A673 (cell line): ENCODE measurements at places on chromosomes 3 and 15.
A peak's percentile ranks its signal among the peaks of the same experiment; 100 is the strongest.

DNA sequence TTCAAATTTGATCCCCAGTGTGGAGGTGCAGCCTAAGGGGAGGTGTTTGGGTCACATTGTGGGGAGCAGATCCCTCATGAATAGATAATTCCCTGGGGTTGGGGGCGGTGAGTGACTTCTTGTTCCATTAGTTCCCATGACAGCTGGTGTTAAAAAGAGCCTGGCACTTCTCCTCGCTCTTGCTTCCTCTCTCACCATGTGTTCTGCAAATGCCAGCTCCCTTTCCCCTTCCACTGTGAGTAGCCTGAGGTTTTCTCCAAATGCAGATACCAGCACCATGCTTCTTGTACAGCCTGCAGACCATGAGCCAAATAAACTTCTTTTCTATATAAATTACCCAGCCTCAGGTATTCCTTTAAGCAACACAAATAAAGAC, 23.1 kb downstream of the RIOX2 start:
- DNase-seq: no peak

DNA sequence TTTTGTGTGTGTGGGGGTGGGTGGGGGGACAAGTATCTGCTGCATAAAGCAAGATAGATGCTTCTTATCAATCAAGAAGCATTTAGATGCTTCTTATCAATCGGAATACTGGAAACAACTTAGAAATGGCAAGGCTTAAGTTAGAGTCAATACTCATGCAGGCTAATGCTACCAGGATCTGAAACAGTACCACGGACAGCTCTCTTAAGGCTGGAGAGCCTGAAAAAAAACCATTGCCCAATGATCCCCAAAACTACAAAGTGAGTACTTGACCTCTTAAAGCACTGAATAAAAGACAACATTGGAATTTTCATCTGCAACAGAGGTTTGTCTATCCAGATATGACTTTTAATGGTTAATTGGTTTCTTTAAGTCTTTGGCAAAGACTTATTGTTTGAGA, 262.3 kb downstream of the GAP43 start:
- DNase-seq: peak; percentile 51

DNA sequence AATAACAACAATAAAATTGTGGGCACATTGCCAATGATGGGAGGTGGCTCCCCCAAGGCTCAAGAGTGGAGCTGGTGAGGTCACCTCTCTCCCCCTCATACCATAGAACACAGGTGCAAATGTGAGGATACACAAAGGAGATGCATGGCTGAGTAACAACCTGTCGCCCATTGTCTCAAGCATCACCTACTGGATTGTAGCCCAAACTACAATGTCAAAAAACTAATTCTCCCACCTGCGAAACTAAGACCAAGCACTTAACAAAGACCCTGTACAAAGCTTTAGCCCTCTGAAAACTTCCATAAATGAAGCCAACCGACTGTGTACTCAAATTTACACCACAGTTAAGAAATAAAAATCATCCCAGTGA, 50.4 kb upstream of the IGSF11 start:
- DNase-seq: no peak

- DNase-seq: no peak
Observed at GRCh38 chr3:149541091-149541491, 66.6 kb downstream of the TM4SF4 start.

- DNase-seq: no peak
Observed at GRCh38 chr3:102757950-102758349, 323.1 kb downstream of the ZPLD1 start.

DNA sequence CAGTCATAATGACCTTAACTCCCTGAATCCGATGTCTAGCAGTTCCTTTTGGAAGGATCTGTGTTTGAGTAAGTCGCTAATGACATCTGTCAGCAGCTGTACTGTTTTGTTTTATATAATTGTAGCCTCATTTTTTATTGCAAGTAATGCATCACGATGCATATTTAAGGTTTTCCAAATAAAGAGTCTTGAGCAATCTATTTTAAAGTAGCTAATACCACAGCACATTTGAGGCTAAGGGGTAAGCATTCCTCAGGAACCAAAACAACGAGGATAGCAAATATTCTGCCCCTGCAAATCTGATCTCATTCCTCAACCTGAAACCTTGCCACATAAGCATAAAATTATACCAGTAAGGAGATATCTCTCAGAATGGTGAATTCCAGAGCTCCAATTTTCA, 98.7 kb downstream of the TBC1D5 start:
- no peak for DNase-seq

DNA sequence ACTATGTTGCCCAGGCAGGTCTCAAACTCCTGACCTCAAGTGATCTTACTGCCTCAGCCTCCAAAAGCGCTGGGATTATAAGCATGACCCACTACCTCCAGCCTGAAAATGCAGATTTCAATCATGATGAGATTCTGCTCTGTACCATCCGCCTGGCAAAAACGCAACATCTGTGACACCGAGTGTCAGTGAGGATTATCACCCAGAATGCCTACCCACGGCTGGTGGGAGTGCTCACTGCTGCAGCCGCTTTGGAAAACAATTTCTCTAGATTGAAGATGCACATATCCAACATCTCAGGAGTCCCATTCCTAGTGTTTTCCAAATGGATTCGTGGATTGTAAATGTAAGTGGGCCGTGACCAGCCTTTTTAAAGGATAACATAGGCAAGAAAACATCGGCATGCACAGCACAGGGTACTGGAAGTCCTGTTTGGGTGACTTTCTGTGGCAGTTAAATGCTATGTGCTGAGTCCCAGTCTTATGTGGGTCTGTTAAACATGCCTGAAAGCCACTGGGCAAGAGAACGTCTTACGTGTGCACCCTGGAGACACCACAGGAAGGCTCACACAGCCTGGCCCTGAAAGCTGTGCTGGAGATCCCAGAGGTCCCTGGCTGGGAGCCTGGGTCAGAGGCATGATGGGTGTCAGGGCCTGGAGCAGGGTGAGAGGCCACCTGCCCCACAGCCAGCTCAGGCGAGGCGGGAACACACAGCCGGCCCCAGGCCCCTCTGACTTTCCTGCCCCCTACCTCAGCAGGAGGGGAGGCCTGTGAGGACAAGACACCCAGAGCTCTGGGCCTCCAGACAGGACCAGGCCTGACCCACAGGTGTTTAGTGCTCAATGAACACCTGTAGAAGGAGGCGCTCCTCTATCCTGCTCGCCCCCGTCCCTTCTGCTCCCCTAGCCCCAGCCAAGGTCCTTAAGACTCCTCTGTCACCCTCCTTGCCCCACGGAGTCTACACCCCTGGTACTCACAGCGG, 918 bp downstream of the PRSS50 start:
- DNase-seq: no peak

DNA sequence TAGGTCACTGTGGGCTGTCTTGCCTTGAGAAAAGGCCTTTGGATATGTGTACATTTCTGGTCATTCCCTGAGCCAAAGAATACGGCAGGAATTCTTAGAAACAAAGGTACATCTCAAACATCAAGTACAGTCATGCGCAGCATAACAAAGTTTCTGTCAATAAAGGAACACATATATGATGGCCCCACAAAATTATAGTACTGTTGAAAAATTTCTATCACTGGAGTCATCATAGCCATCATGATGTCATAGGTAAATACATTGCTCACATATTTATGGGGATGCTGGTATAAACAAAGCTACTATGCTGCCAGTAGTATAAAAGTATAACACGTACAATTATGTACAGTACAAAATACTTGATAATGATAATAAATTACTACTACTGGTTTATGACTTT, 38.9 kb upstream of the NECTIN3 start:
- no peak for DNase-seq

DNA sequence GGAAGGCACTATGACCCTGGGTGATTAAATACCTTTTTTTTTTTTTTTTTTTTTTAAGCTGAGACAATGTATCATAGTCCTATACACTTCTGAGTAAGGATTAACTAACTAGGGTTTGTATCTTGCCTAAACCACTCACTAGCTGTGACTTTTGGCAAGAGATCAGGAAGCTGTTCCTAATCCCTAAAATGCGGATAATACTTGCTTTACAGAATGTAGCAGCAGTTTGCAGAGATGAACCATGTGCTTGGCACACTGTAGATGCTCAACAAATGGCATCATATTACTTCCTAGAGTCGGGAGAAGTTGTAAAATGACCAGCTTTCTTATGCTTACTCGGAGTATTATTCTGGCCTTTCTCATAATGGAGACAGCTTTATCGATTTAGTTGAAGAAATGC, 25.6 kb upstream of the PYGO1 start:
- DNase-seq: peak; percentile 22

DNA sequence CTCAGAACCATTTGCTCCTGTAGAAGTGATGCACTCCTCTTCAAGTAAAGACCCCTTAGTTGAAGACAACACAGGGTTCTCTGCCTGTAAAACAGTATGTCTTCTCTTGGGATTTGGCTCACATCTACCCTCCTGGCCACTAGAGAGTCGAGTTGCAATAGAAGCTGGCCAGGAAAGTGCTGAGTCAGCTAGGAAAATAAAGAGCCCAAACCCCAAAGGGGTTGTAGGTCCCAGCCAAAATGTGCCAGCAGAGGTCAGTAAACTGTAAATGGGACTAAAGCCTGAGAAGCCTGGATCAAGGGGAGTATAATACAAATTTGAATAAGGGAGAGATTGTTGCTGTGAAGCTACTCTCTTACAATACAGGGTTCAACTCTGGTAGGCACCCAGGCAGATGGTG, 37.2 kb upstream of the THBS1 start:
- no peak for DNase-seq

DNA sequence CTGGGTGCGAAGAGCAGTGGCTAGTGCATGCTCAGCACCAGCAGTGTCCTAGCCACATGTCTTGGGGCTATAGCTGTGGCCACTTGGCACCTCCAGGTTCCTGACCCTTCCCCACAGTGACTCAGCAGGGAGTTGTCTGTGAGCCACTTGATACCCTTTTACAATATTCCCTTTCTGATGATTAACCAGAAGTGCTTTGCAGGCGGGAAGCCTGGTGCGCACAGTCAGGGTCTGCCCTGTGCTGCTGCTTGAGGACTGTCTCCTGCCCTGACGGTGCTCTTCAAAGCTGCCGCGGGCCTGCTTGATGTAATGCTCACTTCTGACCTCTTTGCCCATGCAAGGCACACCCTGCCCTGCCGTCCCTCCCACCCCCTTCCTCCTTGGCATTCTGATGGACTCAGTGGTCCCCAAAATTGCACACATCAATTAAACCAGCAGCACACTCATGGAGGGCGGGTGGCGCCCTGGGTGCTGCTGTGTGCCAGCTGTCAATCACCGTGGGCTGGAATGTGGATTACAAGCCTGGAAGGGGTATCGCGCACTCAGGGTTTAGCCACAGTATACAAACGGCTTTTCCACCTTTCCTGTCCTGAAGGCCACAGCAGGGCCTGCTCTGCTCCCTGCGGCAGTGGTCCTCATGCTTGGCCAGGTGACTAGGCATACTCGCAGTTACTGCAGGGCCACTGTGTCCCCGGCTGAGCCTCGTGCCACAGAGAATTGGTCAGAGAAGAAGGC, 40.9 kb upstream of the PCSK6 start:
- no peak for DNase-seq

GRCh38 chr3:71201939-71202338, 381.6 kb downstream of the FOXP1 start:
- peak; percentile 83 for DNase-seq

- DNase-seq: peak; percentile 63
Observed at GRCh38 chr15:68210821-68211655, 5.9 kb upstream of the CALML4 start.

DNA sequence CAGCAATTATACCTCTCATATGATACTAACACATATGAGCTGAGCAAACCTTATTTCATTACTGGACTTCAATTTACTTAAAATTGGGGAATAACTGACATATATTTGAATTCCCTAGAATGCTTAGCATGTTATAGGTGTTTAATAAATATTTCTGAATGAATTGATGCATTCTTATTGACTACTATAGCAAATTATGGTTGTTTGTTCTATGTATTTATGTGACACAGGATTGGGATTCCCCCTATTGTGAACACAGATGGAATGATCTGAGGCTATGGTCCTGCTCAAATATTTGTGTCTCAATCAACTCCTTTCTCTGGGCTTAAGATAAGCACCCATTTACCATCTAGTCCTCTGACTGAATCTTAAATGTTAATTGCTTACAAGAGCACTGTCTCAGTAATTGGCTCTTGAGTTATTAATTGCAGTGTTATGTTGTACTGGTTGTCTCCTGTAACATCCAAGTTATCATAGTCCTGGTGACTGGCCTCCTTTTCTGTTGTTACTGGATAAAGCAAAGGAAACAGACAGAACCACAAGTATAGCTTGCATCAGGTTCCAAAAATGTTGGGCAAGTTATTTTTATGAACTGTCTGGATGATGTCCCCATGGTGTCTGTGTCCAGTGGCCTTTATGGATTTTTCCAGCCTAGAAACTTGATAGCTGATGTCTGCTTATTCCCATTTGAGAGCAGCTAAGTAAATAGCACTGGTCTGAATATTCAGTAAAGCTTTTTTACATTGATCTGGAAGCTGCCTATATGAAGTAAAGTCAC, 2.3 kb upstream of the UACA start:
- no peak for DNase-seq

DNA sequence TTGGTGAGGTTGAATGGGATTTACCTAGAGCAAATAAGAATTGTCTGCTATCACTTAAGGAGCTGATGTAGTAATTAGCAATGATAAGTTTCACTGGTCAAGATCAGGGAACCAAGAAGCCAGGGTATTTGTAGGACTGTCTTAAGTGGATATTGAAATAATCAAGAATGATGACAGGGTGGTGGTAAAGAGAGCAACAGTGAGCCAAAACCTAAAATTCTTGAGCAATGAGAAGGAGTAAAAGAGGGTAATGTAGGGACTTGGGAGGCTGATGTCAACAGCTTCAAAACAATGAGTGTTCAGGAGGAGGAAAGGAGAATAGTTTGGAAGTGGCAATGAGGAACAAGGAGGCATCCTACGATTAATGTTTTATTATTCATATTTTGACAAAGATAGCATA, 31.5 kb upstream of the SLC2A2 start:
- DNase-seq: no peak

GRCh38 chr3:182618085-182618732, 175.1 kb upstream of the ATP11B start:
- peak; percentile 66 for DNase-seq

- DNase-seq: peak; percentile 64
Observed at GRCh38 chr15:57158589-57158988, 217.7 kb upstream of the CGNL1 start.

DNA sequence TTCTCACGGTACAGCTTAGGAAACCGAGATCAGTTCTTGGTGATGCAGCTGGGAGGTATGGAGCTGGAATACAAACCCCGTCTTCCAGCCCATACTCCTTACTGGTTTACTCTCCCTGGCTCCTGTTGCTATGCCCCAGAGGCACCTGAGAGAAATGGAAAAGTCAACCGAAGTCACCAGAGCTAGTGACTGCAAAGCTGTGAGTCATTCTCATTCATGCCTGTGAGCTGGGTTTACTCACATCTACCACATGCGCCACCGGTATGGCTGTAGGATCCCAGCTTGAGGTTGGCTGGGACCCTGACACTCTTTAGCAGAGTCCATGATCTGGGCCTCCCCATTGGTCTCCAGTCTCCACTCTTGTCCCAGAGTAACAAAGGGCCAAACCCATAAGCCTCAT, 111.5 kb upstream of the ETV5 start:
- DNase-seq: no peak

GRCh38 chr15:45674677-45675076, 39.8 kb downstream of the SQOR start:
- DNase-seq: no peak

- no peak for DNase-seq
Observed at GRCh38 chr3:16824081-16824696, 60.6 kb upstream of the PLCL2 start.

GRCh38 chr3:53170325-53171063, 9.5 kb downstream of the PRKCD start:
- DNase-seq: no peak

- no peak for DNase-seq
Observed at GRCh38 chr3:196177967-196178366, 33.2 kb downstream of the ZDHHC19 start.
